ENCODE measurements at places on chromosomes 16 and 17.

- no peak for DNase-seq
These were observed 107.8 kb downstream of the PRKCB start for GRCh38 chr16:23943604-23944003.

DNA sequence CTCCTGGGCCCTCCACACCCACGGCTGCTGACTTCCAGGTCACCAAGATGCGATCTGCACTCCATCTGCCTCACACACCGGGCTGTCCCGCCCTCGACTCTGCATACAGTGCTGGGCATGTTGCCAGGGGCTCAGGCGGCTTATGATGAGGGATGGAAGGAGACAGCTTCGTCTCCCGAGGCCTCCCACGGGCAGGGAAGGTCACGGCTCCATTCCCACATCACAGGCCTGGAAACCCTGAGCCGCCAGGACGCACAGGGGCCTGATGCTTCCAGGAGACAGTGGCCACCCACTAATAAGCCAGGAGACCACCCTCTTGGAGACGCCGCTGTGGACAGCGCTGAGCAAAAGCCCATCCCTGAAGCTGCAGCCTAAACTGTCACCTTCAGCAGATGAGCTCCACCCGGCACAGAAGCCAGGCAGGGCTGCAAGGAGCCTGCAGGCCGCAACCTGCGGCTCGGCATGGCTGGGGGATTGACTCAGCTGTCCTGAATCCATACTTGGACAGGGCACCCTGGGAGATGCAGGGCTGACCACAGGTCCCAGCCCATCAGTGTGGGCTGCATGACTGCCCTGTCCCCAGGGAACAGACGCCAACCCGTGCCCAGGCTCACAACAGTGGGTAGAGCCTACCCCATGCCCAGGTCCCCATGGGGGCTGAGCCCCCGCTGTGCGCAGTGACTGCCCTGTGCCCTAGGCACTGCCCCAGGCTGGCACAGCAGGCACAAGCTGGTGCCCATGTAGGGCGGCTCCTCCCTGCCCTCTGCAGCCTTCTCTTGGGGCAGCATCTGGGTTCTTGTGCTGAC is 34.4 kb downstream of the SLC7A5 start:
- DNase-seq = no peak

- DNase-seq = no peak
These were observed 65.7 kb downstream of the SMURF2 start for GRCh38 chr17:64596439-64596838.

- DNase-seq = no peak
These were observed 7.7 kb upstream of the ITGAE start for GRCh38 chr17:3808701-3809100.

DNA sequence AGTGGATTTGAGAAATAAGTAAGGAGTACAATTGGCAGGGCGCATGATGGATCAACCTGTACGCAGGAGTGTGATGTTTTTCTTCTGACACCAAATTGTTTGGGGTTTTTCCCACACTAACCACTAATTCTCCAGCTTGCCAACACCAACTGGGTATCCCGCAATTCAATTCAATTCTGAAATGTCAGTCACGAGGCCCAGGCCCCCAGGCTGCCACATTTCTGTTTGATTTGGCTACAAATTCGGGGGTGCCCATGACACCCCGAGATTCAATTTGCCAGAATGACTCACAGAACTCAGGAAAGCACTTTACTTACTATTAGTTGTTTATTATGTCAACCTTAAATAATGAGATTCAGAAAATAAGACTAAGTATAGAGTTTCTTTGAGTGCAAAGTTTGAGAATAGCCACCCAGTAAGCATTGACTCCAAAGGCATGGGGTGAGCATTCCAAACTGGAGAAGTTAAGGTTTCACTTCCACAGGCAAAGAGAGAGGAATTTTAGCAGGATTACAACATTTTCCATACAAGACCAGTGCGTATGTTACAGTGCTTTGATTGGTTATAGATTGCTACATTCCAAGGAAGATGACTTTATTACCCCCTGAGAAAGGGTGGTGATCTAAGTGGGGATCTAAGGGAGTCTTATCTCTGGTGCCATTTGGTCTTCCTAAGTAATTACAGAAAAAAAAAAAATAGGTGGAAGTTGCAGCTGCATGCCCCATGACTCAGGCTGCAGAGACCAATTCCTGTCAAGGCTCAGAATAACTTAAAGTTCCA is 11.5 kb downstream of the SLC46A1 start:
- DNase-seq = no peak

GRCh38 chr17:76140661-76141211 is 309 bp downstream of the FOXJ1 start:
- DNase-seq = no peak

DNA sequence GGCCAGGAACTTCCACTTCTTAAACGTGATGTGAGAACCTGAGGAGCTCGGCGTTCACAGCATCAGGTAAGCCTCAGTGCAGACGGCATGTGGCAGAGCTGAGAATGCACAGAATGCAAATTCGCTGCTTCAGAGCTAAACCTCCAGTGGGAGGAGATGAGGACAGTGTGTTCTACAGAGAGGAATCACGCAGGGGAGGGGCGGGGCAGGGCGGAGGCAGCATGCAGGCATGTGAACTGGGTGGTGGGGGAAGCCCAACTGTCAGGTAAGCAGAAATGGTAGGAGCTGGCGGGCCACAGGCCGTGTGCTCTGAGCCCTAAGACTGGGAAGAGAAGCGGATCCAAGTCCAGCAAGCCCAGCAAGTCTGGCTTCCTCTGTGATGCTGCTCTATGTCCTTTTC is 94.7 kb downstream of the ZNF778 start:
- DNase-seq = no peak

GRCh38 chr17:78400581-78401240 is 22.3 kb downstream of the PGS1 start:
- no peak for DNase-seq

GRCh38 chr17:44926821-44927525 is 11.7 kb upstream of the GFAP start:
- DNase-seq = no peak

GRCh38 chr17:13359774-13360173 is 242.0 kb downstream of the HS3ST3A1 start:
- no peak for DNase-seq

- DNase-seq = no peak
These were observed 30.0 kb downstream of the IL21R start for GRCh38 chr16:27431773-27432532.

- DNase-seq = no peak
These were observed 4.4 kb upstream of the MTSS2 start for GRCh38 chr16:70689970-70690891.

GRCh38 chr17:4566785-4567184 is 6.4 kb upstream of the GGT6 start:
- DNase-seq = no peak

DNA sequence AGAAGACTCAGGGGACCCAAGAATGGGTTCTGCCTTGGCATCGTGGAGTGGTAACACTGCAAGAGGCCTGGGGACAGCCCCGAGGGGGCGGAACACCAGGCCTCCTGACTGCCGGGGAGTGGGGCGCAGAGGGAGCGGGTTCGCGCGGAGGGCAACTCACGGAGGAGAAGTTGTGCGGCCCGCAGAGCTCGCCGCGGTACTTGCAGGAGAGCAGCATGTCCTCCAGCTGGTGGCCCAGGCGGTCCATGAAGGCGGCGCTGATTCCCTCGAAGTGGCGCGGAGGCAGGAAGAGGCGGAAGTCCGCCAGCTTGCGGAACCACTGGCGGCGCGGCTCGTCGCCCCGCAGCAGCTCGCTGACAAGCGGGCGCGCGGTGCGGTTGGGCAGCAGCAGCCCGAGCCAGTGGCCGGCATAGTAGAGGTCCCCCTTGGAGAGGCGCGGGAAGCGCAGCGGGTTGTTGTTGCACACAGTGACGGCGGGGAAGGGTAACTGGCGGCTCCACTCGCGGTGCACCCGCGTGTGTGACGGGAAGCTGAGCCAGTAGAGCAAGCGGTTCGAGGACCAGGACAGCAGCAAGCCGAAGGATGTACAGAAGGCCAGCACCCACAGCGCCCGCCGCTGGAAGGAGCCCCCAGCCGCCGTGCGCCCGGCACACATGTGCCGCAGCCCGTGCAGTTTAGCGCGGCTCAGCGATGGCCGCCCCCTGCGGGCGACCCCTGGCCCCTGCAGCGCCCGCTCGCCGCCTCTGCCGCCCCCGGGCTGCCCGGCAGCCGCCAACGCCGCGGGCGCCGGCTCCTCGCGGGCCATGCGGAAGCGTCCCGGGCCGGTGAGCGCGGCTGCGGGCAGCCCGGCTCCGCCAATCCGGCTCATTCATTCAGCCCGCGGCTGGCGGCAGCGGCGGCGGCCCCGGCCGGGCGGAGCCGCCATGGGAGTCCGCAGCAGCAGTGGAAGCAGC is 1.6 kb downstream of the ASIC2 start:
- DNase-seq = no peak

GRCh38 chr16:59698346-59699020 is 964.4 kb upstream of the GOT2 start:
- DNase-seq = no peak

GRCh38 chr17:72947475-72947874 is 145.0 kb downstream of the SLC39A11 start:
- DNase-seq = no peak

DNA sequence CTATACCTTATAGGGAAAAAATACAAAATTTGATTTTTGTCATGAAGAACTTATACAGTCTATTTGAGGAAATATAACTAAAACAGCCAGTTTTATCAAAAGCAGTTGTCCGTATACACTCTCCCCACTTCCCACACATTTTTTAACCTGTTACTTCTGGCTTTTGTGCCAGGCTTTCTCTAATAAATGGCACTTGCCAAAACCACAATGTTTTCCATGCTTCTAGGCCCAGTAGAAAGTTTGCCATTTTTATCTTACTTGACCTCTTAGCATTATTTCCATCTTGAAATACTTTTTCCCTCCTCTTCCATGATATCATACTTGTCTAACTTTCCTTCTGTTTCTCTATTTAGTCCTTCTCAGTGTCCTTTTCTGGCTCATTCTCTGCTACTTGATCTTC is 38.8 kb downstream of the EFCAB5 start:
- DNase-seq = no peak
